ENCODE measurements at places on chromosomes 16 and 17.

GRCh38 chr17:57606111-57606875, 138.8 kb downstream of the CCDC182 start:
- no peak for DNase-seq

DNA sequence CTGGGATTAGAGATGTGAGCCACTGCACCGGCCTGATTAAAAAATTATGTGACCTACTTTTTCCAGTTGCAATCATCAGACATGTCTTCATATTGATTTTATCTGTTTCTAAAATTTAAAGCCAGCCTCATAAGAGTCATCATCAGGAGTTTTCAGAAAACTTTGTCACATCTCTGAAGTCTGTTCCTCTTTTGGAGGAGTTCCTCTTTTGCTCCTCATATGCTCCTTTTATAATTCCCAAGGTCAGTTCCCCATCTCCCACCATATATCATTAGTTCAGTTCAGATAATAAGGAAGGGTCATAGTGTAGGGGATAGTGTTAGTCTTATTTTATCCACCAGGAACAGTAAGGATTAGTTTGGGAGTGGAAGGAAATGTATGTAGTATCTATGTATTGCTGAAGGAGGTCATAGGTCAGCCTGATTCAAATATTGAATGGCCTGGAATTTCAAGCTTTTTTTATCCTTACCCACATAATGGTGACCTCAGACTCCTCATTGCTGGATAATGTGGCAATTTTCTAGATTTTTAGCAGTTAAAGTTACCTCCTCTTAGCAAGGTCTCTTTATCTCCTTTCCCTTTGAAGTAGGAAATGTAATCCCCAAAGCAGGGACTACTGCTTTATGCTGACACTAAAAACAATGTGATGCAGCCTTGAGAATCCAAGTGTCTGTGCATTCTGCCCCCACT, 13.8 kb upstream of the DUSP14 start:
- DNase-seq = no peak

DNA sequence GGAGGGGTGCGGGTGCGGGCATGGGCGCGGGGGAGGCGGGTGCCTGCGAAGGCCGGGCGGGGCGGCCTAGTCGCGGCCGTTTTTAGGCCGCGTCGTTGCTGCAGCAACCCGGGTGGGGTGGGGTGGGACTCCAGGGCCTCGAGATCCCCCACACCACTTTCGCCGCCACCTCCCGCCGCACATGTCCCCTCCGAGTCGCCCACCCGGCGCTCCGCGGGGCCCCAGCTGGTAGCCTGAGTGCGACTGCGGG, 11.3 kb downstream of the TBX2 start:
- DNase-seq = no peak

DNA sequence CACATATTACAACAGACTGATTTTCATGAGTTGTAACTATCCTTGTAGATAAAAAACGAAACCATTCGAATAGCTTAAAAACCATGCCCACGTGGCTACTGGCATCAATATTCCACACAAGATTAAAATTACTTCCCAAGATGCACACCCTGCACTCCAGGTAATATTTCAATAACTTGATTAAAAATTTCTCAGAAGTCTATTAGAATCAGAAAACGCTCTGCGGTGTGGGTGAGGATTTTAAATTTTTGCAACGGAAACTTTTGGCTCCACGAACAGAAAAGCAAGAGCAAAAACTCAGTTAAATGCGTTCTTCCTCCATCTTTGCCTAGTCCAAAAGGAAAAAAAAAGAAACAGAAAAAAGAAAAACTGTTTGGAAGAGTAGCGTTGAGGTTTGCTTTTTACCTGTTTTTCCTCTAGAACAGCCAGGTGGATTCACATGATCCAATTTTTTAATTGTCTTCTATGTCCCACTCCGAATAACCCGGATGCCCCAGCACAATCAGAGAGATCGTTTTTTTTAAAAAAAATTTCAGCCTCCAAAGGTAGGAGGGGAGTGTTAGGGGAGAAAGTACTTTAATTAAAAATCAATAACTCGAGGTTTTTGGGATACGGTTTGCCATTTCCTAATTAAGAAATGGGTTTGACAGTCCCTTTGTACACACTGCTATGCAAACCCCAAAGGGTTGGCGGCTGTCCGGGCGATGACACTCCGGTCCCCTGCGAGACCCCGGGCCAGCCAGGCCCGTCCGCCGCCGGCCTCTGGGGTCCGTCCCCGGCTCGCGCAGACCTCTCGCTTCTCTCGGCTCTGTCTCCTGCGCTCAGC, 708 bp upstream of the NFAT5 start:
- DNase-seq = no peak

- DNase-seq = no peak
Measured at GRCh38 chr16:48622456-48623303, 12.7 kb upstream of the N4BP1 start.

Data from HEK293T (cell line).